G401 (cell line): ENCODE measurements at places on chromosomes 13 and 19. TPM values are rescaled to one million over a fixed set of nuclear protein-coding genes. Genes with fewer than 3 reads are reported as not detected.
A peak's percentile ranks its signal among the peaks of the same experiment; 100 is the strongest.

GRCh38 chr19:35644987-35645679 lies 3.0 kb upstream of the COX6B1 start:
- peak; percentile 81 for DNase-seq

DNA sequence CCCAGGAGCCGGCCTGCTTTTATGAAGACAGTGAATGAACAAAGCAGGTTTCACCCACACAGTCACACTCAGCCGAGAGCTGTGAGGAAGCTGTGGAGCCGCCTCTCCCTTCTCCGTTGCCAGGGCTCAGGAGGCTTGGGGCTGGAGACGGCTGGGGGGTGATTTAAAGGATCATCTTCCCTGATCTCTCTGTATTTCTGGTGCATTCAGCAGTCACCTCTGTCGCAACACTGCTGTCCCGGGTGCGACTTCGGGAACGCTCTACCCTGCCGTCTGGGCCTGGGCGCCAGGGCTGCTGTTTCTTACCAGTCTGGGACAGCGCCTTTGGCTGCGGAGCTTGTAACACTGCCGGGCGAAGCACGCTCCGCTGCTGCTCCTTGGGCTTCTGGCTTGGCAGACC lies 18.1 kb downstream of the CAPS start:
- no peak for DNase-seq

DNA sequence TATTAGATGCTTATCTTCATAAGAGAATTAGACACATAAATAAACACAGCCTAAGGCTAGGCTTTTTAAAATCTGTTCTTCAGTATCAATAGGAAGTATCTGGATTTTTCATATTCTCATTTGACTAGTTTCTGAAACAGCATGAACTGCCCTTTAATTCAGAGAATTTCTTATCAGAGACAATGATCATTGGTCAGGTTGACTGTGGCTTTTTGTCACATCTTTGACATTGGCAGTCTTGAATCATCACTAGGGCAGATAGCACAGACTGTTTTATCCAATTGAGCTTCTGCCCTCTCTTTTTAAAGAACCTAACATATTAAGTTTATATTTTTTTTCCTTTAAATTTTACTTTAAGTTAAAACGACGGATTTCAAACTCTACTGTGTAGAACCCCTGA lies 59.6 kb downstream of the DPY19L3 start:
- no peak for DNase-seq

Gene ZNF541
- total RNA-seq = not detected in 2 replicates

Gene ZNF470
- 2.5 and 3.2 TPM in 2 replicates for total RNA-seq

GRCh38 chr13:112934078-112934477 lies 34.9 kb upstream of the MCF2L start:
- DNase-seq = no peak

GRCh38 chr13:34731486-34731885 lies 210.6 kb upstream of the NBEA start:
- DNase-seq = no peak

- no peak for DNase-seq
These were observed 3.0 kb upstream of the LGALS14 start for GRCh38 chr19:39701291-39701690.

DNA sequence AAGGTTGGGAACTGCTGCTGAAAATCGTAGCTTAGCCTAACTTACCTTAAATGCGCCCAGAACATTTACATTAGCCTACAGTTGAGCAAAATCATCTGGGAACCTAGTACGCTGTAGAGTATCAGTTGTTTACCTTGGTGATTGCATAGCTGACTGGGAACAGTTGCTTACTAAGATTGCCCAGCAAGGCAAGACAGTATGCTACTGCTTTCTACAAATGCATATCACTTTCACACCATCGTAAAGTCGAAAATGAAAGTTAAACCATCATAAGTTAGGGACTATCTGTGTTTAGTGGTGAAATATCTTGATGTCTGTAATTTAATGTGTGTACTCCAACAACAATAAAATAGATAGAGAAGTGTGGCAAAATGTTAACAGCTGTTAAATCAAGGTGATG lies 1670.6 kb upstream of the PCDH20 start:
- no peak for DNase-seq

DNA sequence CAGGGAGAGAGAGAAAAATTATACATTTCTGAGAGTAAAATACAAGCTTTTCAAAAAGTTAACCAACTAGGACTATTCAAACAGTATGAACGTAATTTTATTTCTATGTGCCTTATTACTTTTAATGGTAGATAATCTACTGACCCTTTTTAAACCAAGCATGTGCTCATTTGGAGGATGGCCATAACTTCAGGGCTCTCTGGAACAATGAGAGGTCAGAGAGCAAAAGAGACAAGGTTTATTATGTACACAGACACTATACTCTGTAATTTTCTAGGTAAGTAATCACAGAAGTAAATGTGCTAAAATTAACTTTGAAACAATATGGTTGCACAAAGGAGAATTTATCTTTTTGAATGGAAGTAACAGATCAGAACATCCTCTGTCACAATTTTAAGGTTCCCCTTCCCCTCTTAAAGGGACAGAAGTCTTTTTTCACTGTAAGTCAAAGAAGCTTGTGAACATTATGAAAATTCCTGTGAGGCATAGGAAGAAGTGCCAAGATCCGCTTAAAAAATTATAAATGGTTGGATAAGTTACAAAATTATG lies 1.0 kb downstream of the POSTN start:
- DNase-seq = no peak

DNA sequence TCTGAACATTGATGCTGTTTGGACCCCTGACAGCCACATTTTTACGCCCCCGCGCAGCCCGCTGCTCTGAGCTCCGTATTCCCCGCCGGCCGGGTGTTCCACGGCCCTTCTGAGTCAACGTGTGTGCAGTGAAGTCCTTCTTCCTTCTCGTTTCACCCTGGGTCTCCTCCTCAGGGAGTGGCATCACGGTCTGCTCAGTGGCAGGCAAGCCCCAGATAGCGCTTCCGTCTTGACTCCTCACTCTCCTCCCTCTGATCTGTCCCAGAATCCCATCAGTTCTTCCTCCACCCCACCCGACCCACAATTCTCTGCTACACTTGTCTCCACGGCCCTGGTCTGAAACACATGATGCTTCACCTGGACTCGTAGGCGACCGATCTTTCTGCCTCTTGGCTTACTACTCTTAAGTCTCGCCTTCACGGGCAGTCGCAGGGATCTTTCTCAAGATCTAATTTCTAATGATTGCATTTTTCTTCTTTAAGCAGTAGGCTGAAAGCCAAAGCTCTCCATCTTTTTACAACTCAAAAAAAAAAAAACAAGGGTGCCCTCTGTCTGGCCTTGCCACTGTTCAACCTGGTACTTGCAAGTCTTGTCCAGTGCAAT lies 33.9 kb downstream of the CCNE1 start:
- peak; percentile 83 for DNase-seq

Gene SAFB
- 43.8 and 65.7 TPM in 2 replicates for total RNA-seq

DNA sequence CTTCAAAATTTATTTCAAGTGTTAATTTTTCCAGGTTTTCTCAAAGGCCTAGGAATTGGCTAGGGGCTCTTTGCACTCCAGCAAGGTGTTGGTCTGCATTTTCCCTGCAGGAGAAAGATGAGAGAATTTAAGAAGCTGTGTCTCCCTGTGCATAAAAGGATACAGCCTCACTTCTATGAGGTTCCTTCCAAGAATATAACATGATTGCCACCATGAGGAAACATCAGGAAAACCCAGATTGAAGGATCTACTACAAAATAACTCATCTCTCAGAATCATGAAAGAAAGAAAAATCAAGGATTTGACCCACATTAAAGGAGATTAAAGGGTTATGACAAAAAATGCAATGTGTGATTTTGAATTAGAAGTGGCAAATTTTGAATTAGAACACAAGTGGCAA lies 69.9 kb downstream of the RUBCNL start:
- DNase-seq = no peak
